MCF 10A (cell line): ENCODE measurements at places on chromosomes 13 and 19. TPM values are rescaled to one million over a fixed set of nuclear protein-coding genes. Genes with fewer than 3 reads are reported as not detected.

DNA sequence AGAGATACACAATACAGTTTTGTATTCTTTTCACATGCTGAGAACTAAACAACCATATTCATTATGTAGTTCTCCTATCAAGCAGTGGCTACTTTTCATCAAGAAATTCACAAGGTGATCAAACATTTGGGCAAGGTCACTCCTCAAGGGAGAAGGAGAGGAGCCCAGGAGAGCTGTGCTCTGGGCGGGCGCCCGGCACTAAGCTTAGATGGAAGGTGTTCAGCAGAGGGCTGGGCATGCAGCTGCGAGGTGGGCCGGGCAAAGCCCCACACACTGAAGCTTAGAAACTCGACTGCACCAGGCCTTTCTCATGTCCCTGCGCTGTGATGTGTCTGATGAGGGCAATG lies 30.4 kb upstream of the SPACA7 start:
- DNase-seq = no peak

Gene PRKACA
- total RNA-seq = 44.7 and 49.8 TPM in 2 replicates

DNA sequence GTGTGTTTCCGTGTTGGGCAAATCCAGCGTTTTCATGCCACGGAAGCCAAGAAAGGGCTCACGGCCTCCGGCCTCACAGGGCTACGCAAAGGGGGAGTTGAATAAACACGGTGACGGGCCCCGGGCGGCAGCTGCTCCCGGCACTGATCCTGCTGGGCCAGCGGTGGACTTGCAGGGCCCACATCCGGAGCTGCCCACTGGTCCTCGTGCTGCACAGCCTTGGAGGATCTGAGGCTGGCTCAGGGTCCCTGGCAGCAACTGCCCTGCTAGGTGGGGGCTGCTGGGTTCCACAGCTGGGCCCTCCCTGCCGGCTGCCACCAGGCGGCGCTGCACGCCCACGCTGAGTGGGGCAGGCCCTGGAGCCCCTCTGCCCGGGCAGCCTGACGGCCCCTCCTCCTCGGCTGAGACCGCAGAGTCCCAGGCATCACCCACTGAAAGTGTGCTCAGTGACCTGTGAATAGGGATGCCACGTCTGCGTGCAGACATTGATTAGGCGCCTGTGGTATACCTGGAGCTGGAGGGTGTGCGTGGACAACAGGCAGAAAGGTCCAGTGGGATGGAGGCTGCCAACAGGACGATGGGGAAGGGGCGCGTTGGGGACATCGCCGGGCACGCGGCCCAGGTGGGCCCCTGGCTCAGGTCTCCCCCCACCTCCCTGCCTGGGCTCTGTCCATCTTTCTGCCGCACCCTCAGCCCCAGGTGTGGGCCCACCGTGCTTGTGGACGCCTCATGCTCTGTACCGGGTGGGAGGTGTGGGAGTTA lies 5.3 kb upstream of the HCN2 start:
- peak; percentile 52 for DNase-seq

GRCh38 chr13:85661675-85662074 lies 137.5 kb downstream of the SLITRK6 start:
- no peak for DNase-seq

Gene FAAP24
- total RNA-seq = 4.1 and 5.1 TPM in 2 replicates

Gene CCNE1
- total RNA-seq = 3.0 and 3.5 TPM in 2 replicates

GRCh38 chr13:31444266-31444856 lies 244.6 kb downstream of the B3GLCT start:
- DNase-seq = no peak

DNA sequence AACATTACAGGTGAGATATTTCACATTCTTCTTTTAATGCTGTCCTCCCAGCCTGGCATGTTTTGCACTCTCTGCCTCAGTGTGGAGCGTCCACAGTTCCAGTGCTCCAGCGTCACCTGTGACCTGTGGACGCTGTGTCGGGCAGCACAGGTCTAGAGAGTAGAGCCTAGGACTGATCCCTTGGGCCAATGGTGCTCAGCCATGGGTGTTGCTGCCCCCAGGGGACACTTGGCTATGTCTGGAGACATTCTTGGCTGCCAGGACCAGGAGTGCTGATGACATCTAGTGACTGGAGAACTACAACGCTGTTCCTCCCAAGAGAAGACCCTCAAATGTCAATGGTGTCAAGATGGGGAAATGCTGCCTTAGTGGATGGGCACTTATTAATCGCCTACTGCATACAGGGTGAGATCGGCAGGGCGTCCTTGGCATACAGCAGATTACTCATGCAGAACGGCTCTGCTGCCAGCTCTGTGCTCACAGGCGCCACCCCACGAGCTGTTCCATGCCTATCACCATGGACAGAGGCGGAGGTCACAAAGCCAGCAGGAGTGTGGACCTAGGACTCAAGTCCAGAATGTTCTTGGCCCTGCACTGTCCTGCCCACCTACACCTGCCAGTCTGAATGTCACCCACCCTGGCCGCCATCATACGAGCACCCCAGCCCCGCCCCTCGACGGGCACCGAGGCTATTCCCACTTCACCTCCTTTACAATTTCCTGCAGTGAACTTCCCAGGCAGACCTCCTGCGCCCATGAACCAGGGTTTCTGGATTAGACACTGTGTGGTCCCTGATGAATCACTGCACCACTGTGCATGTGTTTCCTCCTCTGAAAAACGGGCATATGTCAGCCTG lies 13.9 kb upstream of the MADCAM1 start:
- no peak for DNase-seq

Gene CLDND2
- total RNA-seq = 0.79 TPM in 1 of 2 replicates, not detected in the other

Gene MEIS3
- total RNA-seq = 6.6 and 11.2 TPM in 2 replicates

DNA sequence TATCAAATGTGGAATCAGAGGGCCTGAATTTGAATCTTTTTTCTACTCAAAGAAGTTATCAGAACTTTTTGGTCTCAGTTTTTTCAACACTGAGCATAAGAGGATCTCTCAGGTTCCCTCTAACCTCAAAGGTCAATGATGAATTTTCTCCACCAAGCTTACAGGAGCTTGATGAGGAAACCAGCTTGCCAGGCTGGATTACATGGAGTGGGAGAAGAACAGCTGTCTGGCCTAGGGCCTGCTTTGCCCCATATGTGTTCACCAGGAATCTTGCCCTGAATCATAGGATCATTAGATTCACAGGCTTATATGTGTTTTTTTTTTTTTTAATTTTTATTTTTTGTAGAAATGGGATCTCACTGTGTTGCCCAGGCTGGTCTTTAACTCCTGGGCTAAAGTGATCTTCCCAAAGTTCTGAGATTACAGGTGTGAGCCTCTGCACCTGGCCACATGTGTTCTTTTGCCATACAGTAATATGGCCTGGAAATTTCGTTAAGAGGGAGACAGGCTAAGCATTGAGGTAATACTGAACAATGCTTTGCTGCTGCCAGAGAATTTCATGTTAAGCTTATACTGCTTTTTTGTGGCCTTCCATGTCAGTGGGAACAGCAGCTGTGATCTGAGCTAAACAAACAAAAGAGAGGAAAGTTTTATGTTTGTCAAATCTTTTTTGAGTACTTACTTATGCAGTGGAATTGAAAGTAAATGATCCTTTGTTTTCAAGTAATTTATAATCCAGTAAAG lies 110.6 kb downstream of the DNAJC3 start:
- peak; percentile 12 for DNase-seq

GRCh38 chr19:55068950-55069864 lies 6.3 kb upstream of the RDH13 start:
- peak; percentile 66 for DNase-seq

- DNase-seq = no peak
These were observed 4.4 kb downstream of the WASF3 start for GRCh38 chr13:26561651-26562511.

DNA sequence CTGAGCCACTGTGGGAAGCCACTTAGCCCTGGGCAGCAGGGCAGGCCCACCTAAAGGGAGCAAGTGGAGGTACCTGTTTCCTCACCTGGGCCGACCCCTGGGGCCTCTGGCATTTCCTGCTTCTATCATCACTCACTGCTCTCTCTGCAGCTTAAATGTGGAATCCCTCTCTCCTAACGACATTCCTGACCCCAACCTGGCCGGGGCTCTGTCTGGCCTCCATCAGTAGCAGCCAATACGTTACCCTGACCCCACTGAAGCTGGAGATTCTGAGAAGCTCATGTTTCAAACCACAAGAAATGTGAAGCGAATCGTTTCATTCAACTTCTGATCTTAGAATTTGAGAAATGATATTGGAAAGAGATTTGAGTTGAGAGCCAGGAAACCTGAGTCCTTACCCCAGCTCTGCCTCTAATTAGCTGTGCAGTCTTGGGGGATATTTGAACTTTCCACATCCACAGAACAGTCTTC lies 39.9 kb downstream of the DOCK9 start:
- DNase-seq = no peak

Gene PNMA8A
- 6.0 and 7.6 TPM in 2 replicates for total RNA-seq

GRCh38 chr19:50003254-50003788 lies 21.9 kb downstream of the VRK3 start:
- no peak for DNase-seq

GRCh38 chr13:112688560-112689302 lies 1.1 kb upstream of the ATP11A start:
- no peak for DNase-seq
